ENCODE measurements at places on chromosomes 13 and 19. TPM values are rescaled to one million over a fixed set of nuclear protein-coding genes. Genes with fewer than 3 reads are reported as not detected.

CD37 gene
- not detected for total RNA-seq

DNA sequence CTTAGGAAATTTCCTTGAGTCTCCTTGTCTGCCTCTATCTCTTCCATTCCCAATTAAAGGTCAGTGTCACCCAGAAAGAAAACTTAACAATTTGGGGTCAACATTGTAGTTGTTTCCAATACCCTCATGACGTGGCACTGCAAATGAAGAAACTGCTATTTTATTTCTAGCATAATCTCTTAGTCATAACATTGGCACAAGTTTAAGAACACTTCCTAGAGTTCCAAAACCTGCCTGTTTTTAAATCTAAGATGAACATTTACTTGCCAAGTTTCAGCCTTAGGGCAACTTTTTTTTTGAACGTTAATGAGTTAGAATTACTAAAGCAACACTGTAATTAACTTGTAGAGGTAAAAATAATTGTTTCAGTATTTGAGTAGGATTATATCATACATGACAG is 108.0 kb downstream of the LMO7 start:
- no peak overlapping the region for H3K27ac ChIP-seq
- no peaks in the 10 kb centered on the region for H3K27me3 ChIP-seq
- peaks cover 2% of the 10 kb centered on the region for H3K36me3 ChIP-seq
- no peak for DNase-seq

ZNF177 gene
- total RNA-seq = 0.83 TPM

RNF126 gene
- total RNA-seq = 8.6 TPM

GRCh38 chr13:34311251-34311650 is 493.3 kb downstream of the RFC3 start:
- DNase-seq = no peak
- H3K4me1 ChIP-seq = no peaks in the 10 kb centered on the region
- no peak overlapping the region for H3K27ac ChIP-seq
- no peaks in the 10 kb centered on the region for H3K36me3 ChIP-seq
- H3K27me3 ChIP-seq = no peaks in the 10 kb centered on the region
- no peak overlapping the region for H3K4me3 ChIP-seq

DNA sequence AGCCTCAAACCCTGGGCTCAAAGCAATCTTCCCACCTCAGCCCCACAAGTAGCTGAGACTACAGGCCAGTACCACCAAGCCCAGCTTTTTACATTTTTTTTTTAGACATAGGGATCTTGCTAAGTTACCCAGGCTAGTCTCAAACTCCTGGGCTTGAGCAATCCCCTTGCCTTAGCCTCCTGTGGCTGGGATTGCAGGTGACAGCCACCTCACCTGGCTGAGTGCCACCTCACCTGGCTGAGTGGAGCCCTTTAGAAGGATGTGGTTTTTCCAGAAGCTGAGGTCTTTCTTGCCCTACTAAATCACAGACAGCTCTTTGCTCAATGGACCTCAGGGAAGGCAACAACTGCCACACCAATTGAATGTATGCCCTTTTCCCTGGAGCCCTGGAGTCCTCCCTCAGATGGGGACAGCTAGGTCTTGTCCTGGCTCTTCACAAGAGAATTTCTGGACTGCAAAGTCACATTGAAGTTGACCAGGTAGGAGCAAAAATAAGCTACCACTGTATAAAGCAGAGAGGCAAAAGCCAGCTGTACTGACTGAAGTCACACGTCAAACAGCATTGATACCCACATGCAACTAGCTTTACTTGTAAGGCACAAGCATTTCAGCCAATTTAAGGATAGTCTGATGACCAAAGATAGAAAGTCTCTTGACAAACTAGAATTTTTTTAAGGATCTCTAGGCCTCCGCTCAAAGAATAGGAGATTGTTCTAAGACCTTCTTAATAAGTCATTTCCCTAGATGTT is 14.0 kb downstream of the PDX1 start:
- H3K27ac ChIP-seq = no peak overlapping the region
- H3K4me3 ChIP-seq = no peak overlapping the region
- no peak for DNase-seq
- no peaks in the 10 kb centered on the region for H3K36me3 ChIP-seq
- H3K4me1 ChIP-seq = no peaks in the 10 kb centered on the region

MATK gene
- not detected for total RNA-seq

GRCh38 chr13:80469853-80470381 is 129.0 kb upstream of the SPRY2 start:
- no peaks in the 10 kb centered on the region for H3K4me1 ChIP-seq
- H3K27ac ChIP-seq = no peak overlapping the region
- peak; percentile 31 for DNase-seq

PRR22 gene
- 0.28 TPM for total RNA-seq
